T-cell (primary cell): ENCODE measurements at places on chromosomes 5 and 9.

- DNase-seq: no peak
Measured at GRCh38 chr9:120038342-120038741, 541.6 kb downstream of the CDK5RAP2 start.

DNA sequence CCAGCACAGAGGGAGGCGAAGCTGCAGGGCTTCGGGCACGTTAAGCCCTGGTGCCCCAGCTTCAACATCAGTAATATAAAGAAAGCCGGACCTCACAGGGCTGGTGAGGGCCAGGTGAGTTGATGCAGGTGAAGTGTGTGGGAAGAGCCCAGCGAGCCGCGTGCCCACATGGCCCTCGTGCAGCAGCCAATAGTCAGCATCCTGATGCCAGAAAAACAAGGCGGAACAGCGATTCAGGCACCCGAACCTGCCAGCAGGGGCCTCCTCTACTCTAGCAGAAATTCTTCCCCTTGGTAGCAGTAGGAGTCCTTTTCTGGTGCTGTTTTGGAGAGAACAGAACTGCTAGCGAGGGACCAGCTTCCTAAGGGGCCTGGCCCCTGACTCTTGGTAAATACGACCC, 7.8 kb downstream of the MED10 start:
- DNase-seq: no peak

GRCh38 chr5:32076699-32077695, 97.1 kb downstream of the GOLPH3 start:
- DNase-seq: peak; percentile 41

DNA sequence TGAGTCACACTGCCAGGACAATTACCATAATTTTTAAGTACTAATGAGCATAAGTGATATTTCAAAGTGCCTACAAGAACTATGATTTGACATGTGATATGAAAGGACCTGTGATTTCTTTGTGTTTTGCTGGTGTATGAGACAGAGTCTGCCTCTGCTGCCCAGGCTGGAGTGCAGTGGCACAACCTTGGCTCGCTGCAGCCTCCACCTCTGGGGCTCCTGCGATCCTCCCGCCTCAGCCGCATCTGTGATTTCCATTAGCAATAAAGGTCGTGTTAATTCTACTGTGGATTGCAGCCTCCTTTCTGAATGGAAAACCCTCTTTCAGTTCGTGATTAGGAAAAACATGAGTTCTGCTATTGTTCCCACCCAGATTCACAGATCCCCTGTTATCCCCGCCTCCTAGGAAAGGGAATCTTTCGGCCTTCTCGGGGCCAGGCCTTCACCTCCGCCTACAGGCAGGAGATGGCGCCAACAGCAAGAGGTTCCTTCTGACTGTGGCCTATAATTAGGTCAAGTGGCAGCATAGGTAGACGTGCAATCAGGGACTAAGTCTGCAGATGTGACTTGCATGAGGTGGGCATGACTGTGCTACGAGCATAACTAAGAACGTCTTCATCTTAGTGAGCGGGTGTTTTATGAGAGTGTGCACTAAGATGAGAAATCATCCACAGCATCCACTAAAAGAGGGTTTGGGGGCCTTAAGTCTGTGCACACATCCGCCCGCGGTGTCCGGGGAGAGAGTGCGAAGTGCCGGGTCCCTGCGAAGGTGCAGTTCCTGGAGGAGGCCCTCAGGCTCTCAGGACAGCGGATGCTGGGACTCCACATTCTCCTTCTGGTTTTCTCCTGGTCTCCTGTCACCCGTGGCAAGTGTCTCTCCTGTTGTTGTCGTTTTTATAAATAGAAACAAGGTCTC, 23.1 kb downstream of the TRIM7 start:
- peak; percentile 55 for DNase-seq

DNA sequence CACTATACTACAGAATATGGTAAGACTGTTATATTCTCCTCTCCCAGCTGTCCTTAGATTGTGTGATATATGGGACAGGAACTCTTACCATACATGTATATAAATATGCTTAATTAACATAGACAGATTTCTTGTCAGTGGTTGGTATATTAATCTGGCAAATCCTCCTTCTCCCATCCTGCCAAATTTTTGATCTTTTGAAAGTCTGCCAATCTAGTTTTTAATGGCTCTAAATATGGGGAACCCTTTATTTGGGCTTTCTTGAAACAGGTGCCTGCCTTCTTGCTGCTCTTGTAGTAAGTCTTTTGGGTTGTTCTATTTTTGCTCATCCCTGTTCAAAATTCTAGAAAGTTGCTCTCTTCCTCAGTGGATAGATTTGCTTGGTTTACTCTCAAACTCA, 63.5 kb downstream of the SPATA31D1 start:
- no peak for DNase-seq

DNA sequence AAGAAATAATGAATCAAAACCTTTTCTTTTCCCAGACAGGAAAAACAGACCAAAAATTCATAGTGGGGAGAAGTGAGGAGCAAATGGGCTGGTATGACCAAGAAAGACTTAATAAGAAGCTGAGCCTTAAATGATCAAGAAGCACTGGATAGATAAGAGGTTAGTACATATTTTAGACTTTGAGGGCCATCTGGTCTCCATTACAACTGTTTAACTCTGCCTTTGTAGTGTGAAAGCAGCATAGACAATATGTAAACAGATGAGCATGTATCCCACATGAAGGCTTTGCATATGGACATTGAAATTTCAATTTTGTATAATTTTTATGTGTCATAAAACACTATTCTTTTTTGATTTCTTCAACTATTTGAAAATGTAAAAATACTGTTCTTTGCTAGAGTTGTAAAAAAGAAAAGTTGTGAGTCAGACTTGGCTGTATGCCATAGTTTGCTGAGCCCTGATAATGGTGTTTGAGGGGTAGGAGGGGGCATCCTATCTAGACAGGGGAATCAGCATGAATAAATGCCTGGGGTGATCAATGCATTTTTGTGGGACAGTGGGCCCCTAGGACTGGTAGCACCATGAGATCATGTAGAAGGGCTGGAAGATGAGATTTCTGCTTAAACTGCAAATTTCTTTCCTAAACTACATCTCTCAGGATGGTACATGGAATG, 91.8 kb upstream of the GPR151 start:
- no peak for DNase-seq

GRCh38 chr5:171826132-171826531, 40.5 kb downstream of the SMIM23 start:
- no peak for DNase-seq

DNA sequence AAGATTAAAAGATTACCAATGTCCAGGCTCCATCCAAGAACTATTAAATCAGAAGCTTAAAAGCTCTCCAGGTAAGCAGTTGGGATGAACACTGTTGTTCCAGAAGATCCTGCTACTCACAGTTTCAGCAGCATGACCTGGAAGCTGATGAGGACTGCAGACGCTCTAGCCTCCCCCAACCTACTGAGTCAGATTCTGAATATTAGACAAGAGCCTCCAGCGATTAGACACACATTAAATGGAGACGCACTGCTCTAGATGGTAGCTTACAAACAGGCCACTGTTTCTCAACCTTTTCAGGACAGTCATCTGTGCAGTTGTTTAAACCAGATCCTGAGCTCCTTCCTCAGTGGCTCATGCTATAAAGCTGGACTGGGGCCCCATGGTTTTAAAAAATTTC, 54.3 kb downstream of the MTMR12 start:
- no peak for DNase-seq
